ENCODE measurements at places on chromosomes 5 and 9.

GRCh38 chr9:33196736-33197135 is 29.6 kb upstream of the B4GALT1 start:
- DNase-seq: no peak

- DNase-seq: no peak
These were observed 5.6 kb upstream of the HSPA9 start for GRCh38 chr5:138580777-138581176.

- DNase-seq: no peak
These were observed 16.2 kb upstream of the TJP2 start for GRCh38 chr9:69157751-69158466.

DNA sequence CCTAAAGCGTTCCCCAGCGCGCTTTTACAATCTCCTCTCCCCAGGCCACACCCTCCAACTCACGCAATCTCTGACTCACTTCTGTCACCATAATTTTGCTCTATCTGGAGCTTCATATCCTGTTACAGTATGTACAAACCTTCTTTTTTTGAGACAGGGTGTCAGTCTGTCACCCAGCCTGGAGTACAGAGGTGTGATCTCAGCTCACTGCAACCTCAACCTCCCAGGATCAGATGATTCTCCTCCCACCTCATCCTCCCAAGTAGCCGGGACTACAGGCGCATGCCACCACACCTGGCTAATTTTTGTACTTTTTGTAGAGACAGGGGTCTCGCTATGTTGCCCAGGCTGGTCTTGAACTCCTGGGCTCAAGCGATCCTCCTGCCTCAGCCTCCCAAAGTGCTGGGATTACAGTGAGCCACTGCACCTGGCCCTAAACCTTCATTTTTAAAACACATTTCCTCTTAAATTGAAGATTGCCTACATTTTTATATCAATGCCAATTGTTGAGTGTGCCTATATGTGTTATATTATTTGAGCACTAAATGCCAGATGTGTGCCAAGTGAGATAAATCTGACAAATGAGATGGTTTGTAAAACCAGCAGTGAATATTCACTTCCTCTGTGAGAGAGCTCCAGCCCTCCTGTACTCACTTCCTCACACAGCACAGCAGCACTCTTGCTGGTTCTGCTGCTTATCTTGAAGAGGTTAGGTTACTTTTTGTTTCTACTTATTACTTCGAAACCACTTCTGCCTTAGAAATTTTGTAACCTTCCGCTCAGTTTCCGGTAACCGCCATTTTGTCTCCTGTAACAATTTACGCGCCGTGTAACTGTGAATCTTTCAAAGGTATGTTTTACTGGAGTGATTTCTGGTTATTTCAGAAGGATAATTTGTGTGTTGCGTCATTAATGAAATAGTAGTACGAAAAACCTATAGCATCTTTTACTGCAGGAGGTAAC is 57.9 kb downstream of the DOCK8 start:
- DNase-seq: no peak

GRCh38 chr5:95809414-95809960 is 13.0 kb downstream of the GLRX start:
- no peak for DNase-seq

DNA sequence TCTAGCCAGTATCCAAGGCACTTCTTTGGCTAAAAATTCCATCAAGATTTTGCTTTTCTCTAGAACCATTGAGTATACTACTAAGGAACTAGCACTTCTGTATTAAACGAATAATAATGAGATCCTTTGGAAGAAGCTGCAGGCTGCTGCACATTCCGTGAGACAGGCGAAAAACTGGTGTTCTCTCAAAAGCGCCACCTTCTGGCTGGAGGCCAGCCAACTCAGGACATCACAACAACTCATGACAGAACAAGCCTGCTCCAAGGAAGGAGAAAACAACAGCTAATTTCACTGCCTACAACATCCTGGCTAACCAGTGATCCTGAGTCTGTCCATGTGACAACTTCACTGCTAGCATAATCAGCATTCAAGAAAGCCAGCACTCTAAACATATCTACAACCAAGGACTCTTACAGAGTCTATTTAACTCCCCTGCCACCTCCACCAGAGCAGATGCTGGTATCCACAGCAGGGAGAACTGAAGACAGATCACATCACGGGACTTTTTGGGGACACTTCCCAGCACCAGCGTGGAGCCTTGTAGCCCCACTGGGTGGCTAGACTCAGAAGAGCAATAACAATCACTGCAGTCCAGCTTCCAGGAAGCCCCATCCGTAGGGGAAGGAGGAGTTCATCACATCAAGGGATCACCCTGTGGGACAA is 150.5 kb downstream of the YTHDC2 start:
- peak; percentile 21 for DNase-seq

All from NCI-H1694 (cell line).